Motor neuron (in vitro differentiated cells): ENCODE measurements at places on chromosomes 3 and 15.

- ATAC-seq, result no peak
Measured at GRCh38 chr15:50028326-50028725, 90.7 kb downstream of the ATP8B4 start.

- no peak for ATAC-seq
Measured at GRCh38 chr15:88899251-88899650, 3.9 kb upstream of the HAPLN3 start.

DNA sequence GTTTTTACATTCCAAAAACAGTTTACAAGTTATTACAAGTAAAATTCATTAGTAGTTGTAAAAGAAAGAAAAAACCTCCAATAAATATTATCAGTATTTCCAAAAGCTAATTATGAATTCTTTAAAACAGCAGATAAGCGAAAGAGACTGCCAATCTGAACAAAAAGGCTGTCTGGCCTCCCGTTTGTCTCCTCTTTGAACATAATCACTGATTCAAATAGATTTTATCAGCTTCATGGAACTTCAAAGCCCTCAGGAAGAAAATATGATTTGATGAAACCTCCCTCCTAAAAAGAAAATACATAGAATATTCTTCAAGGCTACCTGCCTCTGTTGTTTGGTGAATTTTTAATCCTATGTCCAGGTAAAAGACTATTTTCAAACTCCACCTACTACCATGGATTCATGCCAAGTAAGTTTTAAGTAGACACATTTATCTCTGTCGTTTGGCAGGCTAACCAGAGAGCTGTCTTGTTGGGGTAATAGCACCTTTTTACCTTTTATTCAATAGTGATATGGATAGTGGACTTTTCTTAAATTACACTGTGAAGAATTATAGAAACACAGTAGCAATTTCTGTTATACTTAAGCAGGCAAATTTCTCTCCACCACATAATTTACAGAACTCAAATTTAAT lies 35.0 kb downstream of the SATB1 start:
- ATAC-seq, result no peak

DNA sequence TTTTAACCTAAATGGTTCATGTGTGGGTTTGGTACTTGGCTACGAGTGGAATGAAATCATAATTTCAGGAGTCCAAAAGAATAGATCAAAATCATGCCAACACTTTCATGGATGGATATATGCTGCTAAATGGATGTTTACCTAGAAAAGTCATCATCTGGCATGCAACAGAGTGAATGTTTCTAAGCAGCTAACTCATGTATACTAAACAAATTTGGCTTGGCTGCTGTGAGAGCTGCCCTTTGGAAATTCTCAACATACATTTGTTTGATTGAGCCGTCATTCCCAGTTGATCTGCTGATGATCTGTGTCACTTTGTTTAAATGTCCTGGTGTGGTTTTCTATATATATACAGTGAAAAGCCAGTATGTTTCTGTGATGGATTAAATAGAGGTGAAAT lies 263.3 kb downstream of the MECOM start:
- ATAC-seq, result no peak

DNA sequence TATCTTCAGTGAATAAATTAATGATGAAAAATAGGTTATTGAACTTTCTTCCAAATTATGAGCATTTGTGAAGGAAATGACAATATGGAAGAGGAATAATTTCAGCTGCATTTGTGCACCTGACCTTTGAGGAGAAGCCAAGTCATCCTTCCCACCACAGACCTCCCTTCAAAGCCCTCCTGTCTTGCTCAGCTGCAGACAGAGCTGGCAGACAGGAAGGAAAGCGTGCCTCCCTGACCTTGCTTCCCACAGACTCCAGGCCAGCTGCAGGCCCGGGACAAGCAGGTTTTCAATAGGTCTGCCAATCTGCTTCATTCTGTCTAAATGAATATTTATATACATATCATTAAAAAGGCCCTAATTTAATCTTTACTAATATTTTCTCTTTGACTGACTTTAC lies 152.9 kb upstream of the RBMS3 start:
- ATAC-seq, result no peak

DNA sequence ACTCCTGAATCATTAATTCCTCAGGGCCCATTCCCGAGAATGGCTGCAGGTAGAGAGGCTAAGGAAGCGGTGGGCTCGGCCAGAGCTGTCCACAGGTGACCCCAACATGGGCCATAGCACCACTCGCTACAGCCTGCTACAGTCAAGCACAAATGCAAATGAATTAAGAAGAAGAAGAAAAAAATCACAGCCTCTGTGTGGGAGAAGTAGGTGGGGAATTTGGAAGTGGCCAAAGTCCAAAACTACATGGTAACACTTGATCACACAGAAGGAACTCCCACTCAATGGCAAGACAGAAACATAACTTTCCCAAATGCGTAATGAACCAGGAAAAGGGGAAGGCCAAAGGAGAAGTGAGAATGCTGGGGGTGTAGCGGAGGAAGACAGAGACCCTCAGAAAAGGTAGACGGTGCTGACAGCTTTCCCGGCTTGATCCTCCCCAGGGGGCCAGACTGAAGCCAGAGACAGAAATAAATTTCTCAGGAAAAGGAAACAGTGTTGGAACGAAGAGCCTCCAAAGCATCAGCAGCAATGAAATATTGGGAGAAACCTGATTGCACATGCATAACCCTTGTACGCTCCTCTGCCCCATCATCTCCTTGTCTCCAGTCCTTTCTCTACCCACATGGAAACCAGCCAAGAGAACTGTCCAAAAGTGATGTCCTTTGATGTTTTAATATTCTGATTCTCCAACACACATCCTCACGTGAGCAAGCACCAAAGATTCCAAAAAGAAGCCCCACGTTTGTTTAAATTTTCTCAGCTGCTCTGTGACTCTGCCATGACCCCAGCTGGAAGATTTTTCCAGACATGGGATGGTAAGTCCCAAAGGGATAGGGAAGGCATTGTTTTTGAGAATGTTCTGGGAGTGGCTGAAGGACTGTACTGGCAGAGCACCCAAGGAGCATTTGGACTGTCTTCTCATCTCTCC lies 107.6 kb downstream of the OXNAD1 start:
- ATAC-seq, result no peak

DNA sequence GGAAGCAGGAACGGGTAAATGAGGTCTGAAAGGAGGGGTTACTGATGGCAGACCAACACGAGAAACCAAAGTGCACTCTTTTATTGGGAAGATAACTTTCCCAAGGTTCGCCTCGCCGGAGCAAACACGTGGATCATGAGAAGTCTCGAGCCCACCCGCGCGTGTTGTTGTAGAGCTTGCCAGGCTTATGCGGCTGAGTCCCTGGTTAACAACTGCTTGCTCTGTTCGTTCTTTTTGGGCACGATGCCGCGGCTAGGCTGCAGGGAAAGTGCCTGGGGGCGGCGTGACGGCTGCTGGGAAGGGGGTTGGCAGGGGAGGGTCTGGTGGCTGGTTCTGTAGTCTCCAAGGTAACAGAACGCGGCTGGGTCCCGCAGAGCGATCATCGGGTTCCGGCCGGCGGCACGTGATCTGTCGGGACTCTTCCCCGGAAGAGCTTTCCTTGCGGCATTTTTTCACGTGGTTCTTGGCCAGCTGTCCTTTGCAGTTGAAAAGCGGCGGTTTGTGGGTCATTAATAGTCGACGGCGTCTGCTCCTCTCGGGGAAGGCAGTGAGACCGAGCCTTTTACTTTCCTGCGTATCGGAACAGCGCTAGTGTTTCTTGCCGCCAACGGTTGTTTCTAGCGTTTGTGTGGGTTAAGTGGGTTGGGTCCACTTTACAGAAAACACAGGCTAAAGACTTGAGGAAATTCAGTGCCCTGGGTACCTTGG lies 1.5 kb downstream of the MGA start:
- ATAC-seq, result peak; percentile 74

- ATAC-seq, result no peak
Measured at GRCh38 chr3:111784001-111784400, 75.1 kb upstream of the PHLDB2 start.

- no peak for ATAC-seq
Measured at GRCh38 chr3:129162729-129163579, 2.1 kb upstream of the ISY1 start.

- no peak for ATAC-seq
Measured at GRCh38 chr3:106773795-106774194, 603.4 kb upstream of the CCDC54 start.

DNA sequence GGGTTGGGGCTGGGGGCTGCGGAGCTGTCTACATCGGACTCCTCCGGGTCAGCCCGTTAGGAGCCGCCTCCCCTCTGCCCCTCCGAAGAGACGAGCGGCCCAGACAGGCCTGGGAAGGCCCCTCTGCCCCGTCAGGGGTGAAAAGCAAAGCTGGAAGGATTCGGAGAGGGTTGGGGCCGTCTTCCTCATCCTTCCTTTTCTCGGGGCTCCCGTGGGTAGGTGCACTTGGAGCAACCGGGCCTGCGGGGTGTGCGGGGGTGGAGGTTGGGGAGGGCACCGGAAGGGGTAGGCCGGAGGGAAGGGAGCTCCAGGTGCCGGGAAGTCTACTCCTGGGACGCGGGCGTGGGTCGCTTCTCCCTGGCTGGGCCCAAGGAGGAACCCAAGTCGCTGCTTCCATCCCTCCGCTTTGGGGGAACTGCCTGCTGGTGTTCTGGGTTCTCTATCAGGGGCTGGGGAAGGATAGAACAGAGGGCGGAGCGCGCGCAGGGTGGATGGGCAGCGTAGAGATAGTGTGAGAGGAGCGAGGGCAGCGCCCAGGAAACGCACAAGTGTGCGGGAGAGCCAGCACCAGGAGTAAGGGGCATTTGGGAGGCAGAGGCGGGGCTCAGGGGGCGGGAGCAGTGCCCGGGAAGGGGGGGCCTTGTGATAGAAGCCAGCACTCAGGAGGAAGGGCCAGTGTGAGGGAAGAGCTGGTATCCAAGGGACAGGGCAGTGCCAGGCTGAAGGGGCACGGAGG lies 590 bp downstream of the POLR2H start:
- ATAC-seq, result peak; percentile 36

GRCh38 chr3:48962939-48963338 lies 27.1 kb upstream of the P4HTM start:
- ATAC-seq, result no peak

DNA sequence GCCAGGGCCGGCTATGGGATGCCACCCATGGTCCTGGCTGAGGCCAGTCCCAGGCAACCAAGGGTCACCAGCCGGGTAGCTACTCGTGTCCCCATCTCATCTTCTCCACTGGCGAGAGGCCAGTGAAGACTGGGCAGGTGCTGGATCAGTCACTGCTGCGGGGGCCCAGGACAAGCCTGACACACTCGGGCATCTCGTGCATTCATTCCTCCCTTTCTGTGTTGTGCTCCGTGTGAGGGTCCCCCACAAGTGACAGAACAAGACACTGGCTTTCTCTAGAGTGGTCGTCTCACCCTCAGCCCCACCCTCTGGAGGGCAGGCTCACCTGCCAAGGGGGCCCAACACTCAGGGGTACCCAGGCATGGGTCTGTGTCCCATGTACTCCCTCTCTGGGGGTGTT lies 48.4 kb downstream of the ROPN1B start:
- ATAC-seq, result no peak
